Ovary (tissue), 10 donors: ENCODE measurements at places on chromosomes 13 and 19. TPM values are rescaled to one million over a fixed set of nuclear protein-coding genes. Genes with fewer than 3 reads are reported as not detected.

Gene VSIG10L
- 6.6 TPM for total RNA-seq

Gene KRTDAP
- total RNA-seq = 0.54 TPM

Gene NOVA2
- total RNA-seq = 2.2 TPM

Gene ZNF682
- total RNA-seq = 2.0 TPM

Gene PSG3
- not detected for total RNA-seq

Gene FFAR3
- not detected for total RNA-seq

Gene FPR3
- 1.7 TPM for total RNA-seq

Gene ZNF274
- 45.7 TPM for total RNA-seq

Gene PLPP2
- total RNA-seq = 3.0 TPM

Gene HSPBP1
- total RNA-seq = 39.5 TPM

DNA sequence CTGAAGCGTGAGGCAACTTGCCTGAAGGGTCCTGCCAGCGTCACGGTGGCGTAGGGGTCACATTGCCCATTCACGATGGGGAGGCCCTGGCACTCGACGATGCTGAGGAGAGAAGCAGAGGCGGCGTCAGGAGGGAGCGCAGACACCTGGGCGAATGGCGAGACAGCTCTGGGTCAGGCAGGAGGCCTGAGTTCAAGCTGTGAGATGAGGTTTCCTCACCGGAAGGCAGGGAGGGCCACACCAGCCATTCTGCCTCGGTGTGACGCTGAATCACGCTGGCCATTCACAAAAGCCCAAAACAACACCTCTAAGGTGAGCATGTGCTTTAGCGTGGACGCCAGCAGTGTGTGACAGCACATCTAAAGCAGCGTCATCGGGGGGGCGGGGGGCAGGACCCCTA, 54.0 kb upstream of the C13orf46 start:
- no peak overlapping the region for H3K4me3 ChIP-seq
- no peak overlapping the region for H3K27ac ChIP-seq
- peaks cover 20% of the 10 kb centered on the region for H3K4me1 ChIP-seq
- DNase-seq = no peak

- H3K4me1 ChIP-seq = no peaks in the 10 kb centered on the region
- DNase-seq = no peak
- no peaks in the 10 kb centered on the region for H3K36me3 ChIP-seq
These were observed 672.4 kb upstream of the MIR17HG start for GRCh38 chr13:90675129-90675528.

DNA sequence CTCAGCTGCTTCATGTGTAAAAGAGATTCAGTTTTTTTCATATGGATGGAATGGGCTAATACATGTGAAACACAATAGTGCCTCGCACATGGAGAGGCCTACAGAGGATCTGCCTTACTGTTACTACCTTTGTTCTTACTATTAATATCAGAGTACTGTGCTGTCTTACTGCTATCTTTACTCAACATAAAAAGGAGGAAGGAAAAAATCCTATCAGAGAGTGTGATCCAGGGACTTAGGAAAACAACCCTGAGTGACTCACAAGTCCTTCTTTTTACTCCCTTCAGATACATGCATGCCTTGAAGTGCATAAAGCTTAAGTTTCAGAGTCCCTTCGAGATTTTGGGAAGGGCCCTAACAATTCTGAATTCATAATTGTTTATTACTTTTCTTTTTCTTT, 136.8 kb downstream of the TBC1D4 start:
- no peak overlapping the region for H3K27ac ChIP-seq
- no peaks in the 10 kb centered on the region for H3K27me3 ChIP-seq
- no peak overlapping the region for H3K4me3 ChIP-seq
- no peak for DNase-seq
- H3K36me3 ChIP-seq = no peaks in the 10 kb centered on the region
- H3K4me1 ChIP-seq = no peaks in the 10 kb centered on the region

DNA sequence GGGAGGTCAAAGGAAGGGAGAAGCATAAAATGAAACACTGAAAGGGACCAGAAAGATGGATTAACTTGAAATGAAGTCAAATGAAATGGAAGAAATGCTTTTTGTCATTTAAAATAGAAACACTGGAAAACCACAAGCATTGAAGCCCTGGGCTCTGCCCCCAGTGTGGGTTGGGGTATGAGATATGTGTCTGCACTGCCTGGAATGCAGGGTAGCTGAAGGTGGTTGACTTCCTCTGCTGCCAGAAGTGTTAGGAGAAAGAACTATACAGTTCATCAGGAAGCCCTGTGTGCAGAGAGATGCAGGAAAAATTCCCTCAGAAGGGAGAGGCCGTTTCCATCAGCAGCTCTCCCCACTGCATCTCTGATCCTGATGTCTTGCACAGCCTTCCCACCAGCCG, 69.2 kb downstream of the DHRS12 start:
- H3K4me1 ChIP-seq = peaks cover 22% of the 10 kb centered on the region
- H3K4me3 ChIP-seq = no peak overlapping the region

DNA sequence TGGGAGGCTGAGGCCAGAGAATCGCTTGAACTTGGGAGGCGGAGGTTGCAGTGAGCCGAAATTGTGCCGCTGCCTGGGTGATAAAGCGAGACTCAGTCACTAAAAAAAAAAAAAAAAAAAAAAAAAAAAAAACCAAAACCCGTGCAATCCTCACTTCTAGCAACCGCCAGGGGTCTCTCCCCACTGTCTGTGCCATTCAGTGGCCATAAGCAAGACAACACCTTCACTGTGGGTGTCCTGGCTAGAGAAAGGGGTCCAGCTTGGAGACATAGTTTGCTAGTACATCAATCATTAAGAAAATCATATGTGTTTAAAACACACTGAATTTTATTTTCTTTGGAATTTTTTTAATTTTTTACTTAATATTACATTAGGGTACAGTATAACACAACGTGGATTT, 68.2 kb downstream of the RASL11A start:
- no peaks in the 10 kb centered on the region for H3K27me3 ChIP-seq
- DNase-seq = no peak
- no peaks in the 10 kb centered on the region for H3K36me3 ChIP-seq
- no peaks in the 10 kb centered on the region for H3K4me1 ChIP-seq
- no peak overlapping the region for H3K4me3 ChIP-seq

- H3K27me3 ChIP-seq = no peaks in the 10 kb centered on the region
- DNase-seq = no peak
- H3K4me1 ChIP-seq = no peaks in the 10 kb centered on the region
- H3K4me3 ChIP-seq = no peak overlapping the region
- no peak overlapping the region for H3K27ac ChIP-seq
These were observed 37.5 kb upstream of the SACS start for GRCh38 chr13:23470790-23471614.

- H3K4me1 ChIP-seq = peaks cover 9% of the 10 kb centered on the region
- no peak overlapping the region for H3K4me3 ChIP-seq
- no peaks in the 10 kb centered on the region for H3K27me3 ChIP-seq
- DNase-seq = no peak
- H3K36me3 ChIP-seq = no peaks in the 10 kb centered on the region
These were observed 9.2 kb downstream of the NOSIP start for GRCh38 chr19:49570997-49571676.
